ENCODE measurements at places on chromosomes 4 and X.

GRCh38 chr4:6044276-6044675 is 26.0 kb upstream of the C4orf50 start:
- DNase-seq: no peak

DNA sequence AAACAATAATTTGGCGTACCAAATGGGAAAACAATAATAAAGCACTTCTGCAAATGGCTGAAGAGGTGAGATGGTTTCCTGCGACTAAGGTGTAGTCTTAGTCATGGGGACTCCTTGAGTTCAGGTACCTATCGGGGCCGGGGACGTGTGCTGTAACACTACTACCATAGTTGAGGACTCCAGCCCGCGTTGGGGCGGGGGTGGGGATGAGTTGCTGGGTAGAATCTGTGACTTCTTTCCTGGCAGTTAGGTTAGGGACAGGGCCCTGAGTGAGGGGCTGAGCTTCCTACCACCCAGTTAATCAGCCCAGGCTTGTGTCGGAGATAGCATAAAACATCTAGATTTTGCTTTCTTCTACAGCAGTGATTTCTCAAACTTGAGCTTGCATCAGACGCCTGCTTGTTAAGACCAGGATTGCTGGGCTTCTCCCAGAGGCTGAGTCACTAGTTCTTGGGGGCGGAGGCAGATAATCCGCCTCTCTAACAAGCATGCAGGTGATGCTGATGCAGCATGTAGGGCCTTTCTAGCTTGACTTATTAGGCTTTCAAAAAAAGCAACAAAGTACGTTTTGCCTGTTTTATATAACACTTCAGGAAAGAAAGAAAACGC is 30.2 kb downstream of the RBBP7 start:
- no peak for DNase-seq

GRCh38 chrX:153702336-153703035 is 14.8 kb downstream of the SLC6A8 start:
- DNase-seq: no peak

DNA sequence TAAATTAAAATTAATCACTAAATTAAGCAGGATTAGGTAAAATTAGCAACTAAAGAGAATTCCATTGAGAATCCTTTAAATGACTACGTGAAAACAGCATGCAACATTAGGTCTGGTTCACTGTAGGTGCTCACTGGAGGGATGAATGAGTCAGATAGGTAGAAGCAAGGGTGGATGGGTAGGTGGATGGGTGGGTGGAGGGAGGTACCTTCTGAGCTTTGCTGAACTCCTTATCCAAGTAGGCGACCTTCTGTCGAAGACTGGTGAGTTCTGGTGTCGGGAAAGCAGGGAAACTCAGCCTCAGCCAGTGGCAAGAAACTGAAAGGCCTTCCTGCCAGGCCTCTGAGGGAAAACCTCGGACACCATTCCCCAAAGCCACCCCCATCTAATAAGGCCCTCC is 3.0 kb downstream of the GRIPAP1 start:
- DNase-seq: no peak

GRCh38 chrX:2484256-2484655 is 16.5 kb downstream of the DHRSX start:
- DNase-seq: no peak

DNA sequence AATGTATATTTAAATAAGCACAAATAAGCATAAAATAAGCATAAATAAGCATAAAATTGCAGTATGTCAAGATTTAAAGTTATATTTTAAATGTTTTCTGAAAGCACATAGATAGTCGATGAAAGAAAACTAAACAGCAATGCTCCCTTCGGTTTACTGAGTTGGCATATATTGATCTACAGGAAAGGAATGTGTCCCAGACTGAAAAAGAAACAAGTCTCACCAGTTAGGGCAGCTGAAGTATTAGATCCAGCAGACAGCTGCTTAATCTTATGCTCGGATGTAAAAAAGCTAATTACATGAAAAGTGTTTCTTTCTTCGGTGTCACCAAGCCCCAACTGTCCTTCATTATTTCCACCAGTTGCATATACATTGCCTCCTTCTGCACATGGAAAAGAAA is 8.7 kb downstream of the RPGR start:
- no peak for DNase-seq

- DNase-seq: peak; percentile 33
Observed at GRCh38 chr4:4387531-4388310, 819 bp downstream of the NSG1 start.

DNA sequence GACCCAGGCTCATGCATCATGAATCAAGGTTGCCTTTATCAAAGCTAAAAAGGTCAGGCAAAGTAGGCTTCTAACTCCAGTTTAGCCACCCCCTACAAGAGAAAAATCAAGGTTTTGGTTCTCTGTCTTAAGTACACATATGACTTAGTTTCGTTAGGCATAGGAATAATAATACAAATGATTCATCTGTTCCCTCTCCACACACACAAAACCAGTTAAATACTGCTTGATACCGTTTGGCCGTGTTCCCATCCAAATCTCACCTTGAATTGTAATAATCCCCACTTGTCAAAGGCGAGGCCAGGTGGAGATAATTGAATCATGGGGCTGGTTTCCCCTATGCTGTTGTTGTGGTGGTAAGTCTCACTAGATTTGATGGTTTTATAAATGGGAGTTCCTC is 226.2 kb downstream of the HS6ST2 start:
- DNase-seq: no peak

GRCh38 chrX:38103857-38104812 is 97.8 kb downstream of the SYTL5 start:
- no peak for DNase-seq

Measured in NCI-H69 (cell line).